Naive thymus-derived CD4-positive, alpha-beta T cell (primary cell): ENCODE measurements at places on chromosomes 7 and 10. TPM values are rescaled to one million over a fixed set of nuclear protein-coding genes. Genes with fewer than 3 reads are reported as not detected.

- no peak for DNase-seq
These were observed 38.3 kb upstream of the CDCA7L start for GRCh38 chr7:21984042-21984441.

DNA sequence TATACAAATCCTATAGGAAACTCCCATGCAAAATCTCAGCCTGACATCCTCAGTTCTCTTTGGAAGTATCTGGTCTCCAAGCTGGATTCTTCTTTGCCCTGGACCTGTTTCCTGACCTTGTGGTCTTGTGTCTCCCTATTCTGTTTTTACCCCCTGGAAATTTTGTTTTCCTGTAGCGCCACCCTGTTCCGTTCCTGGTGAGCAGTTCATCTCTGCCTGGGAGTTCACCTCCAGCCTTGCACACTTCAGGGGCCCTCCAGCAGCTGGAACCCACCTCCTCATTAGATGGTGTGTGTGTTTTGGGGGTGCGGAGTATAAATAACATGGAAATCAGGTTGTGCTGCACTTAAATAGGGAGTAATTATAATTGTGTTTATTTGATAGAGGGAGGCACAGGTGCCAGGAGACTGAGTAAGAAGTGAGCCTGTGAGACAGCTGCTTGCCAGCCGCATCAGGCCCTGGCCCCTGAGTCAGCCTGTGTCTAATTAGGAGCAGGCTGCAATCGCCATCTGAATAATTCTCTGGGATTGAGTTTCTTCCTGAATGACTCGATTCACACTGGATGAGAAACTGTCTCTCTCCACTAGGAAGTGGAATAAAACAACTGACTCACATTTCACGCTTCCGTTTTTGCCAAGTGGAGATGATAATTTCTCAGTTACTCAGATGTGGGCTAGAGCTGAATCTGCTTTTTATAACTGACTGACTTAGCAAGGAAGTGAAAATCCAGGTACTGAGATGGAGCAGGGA lies 69.4 kb upstream of the HECTD2 start:
- no peak for DNase-seq

Gene ANKRD61
- not detected for total RNA-seq

Gene TMED4
- total RNA-seq: 98.5 TPM

DNA sequence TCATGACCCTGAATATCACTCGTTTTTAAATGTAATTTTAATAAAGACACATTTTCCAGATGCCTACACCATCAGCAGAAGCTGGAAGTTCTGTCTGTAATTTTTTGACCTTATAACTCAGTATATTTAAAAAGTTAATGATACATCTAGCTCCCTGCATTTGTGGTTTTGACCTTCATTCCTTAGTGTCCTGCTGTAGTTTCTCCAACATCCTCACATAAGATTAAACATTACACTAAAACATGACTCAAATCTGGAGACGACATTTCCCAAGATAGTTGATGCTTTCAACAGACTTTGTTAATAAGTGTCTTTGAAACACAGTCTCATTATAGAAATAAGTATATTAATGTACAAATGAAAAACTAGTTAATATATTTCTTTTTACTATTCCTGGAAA lies 363.1 kb downstream of the POM121L12 start:
- DNase-seq: no peak

DNA sequence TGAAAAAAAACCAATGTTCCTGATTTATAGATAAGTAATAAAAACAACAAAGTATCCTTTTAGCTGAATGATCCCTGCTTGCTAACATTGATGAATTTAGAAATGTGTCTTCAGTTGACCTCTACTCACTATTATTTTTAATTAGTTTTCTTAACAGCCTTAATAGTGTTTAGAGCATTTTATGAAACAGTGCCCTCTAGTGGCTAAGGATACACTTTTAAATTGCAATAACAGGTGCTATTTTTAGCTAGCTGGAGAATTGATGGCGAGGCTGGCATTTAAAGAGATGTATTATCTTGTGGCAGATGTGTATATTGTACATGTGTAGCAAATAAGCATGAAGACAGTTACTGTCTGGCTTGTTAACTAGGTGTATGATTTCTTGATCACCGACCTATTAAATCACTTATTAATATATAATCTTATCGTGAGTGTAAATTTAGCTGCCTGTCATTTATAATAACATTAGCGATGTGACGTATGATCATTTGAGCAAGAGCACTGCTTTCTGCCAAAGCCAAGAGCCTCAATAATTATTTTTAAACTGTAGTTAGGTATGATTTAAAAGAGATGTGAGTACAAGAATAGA lies 451.9 kb downstream of the DPP6 start:
- DNase-seq: no peak

GRCh38 chr10:4804465-4804864 lies 21.5 kb upstream of the AKR1E2 start:
- no peak for DNase-seq
